ENCODE measurements at places on chromosomes 11 and 22.

DNA sequence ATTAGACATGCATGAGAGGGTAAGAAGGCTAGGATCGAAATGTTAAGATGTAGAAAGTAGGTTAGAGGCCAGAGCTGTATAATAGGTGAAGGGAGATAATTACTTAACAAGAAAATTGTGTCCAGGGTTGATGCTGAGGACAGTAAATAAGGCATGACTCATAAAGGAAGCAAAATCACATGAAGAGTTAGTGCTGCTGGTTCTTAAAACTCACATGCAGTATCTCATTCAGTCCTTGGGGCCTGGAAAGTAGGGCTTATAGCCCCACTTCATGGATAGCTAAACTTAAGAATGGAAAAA, 130.2 kb downstream of the NCAM1 start:
- no peak for DNase-seq

DNA sequence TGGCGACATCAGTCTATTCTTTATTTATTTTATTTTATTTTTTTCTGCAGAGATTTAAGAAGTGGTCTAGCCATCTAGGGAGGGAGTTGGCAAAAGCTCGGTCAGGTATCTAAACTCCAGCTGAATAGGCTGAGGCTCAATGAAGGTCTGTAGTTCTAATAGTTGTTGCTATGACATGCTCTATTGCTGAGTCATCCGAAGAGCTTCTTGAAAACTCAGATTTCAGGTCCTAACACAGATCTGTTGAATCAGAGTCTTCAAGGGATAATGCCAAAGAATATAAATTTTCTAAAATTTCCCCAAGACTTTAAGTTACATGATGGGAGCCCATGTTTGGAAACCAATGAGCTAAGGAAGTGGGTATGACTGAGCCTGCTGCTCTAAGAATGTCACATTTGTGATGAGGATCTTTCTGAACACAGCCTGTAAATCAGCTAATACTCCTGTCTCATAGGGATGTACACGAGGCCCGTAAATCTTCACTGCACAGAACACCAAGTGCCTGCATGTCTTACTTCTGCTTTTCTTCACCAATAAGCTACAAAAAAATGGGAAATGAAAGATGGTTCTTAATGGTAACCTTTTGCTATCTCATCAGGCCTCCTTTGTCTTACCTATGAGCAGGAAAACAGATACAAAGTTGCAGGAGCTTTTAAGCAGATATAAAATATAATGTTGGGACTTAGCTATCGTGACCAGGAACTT, 901.4 kb upstream of the API5 start:
- DNase-seq, result no peak

DNA sequence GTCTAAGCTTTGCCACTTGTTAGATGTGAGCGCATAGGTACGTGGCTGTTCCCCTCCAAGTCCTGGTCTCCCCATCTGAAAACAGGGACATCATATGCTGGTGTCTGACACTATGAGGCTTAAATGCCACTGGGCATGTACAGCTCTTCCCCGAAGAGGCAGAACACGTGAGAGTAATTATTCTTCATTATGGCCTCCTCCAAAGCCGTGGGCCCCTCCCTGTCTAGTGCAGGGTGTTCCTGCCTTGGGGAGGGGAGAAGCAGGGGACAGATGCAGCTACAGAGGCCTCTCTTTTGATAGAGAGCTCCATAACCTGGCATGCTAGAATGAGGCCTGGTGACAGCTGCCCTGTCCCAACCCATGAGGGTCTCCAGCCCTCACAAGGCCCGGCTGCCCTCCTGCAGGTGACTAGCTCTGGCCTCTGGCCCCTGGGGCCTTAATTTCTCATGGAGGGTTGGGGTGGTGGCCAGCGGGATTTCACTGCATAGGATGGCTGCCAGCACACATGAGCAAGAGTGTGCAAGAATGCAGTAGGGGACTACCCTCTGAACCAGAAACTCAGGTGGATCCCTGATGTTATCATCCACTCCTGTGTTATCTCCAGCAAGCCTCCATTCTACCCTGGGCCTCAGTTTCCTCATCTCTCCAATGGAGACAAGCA, 334.6 kb downstream of the MN1 start:
- DNase-seq, result no peak

- no peak for DNase-seq
Observed at GRCh38 chr11:81569999-81570398, 1163.7 kb downstream of the FAM181B start.

DNA sequence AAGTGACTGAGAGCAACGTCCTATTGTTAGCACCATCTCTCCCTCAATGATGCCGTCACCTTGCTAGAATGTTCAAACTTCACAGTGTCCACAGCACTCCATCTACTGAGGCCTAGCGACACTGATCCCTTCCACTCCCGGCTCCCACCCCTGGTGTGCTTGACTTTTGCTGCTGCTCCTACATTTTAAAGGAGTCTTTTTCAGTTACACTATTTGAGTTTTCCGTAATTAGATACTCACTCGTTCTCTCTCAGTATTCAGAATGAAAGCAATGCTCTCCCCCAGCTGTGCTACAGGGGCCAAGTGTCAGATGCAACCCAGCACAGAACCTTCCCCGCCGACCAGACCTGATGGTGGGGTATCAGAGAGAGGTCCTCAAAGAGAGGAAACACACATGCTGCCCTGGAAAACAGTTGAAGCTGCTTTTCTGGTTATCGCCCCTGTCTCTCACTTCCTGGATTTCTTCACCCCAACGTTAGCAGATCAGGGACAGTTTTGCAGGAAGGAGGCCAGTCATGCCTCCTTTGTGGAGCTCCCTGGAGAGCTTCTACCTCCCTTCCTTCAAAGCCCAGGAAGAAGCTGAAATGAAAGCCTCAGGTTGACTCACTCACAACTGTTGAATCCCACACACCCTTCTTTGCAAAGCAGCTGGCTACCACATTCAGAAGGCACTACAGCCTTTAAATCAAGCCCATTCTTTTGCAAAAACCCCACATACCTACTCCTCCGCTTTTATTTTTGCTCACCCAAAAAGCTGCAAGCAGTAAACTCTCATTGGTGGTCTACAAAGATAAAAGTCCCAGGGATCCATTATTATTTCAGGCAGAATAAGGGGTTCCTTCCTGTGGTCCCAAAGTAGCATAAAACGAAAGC, 23.5 kb downstream of the LARGE1 start:
- DNase-seq, result no peak

DNA sequence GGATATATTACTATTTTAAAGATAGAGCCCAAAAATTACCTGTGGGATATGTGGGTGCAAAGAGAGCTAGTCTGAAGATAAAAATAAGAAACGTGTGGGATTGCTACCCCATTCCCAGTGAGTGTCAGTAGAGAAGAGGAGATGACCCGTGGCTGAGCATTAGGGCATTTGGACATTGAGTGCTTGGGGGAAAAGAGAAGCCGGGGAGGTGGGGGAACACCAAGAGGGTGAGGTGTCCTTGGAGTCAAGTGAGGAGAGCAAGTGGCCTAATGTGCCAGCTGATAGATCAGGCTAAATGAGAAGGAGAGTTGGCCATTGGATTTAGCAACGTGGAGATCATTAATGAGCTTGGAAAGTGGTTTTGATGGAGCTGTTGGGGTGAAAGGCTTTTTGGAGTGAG, 1.2 kb downstream of the POLR2F start:
- DNase-seq, result no peak

GRCh38 chr22:19652316-19652715, 62.0 kb upstream of the SEPTIN5 start:
- DNase-seq, result no peak

DNA sequence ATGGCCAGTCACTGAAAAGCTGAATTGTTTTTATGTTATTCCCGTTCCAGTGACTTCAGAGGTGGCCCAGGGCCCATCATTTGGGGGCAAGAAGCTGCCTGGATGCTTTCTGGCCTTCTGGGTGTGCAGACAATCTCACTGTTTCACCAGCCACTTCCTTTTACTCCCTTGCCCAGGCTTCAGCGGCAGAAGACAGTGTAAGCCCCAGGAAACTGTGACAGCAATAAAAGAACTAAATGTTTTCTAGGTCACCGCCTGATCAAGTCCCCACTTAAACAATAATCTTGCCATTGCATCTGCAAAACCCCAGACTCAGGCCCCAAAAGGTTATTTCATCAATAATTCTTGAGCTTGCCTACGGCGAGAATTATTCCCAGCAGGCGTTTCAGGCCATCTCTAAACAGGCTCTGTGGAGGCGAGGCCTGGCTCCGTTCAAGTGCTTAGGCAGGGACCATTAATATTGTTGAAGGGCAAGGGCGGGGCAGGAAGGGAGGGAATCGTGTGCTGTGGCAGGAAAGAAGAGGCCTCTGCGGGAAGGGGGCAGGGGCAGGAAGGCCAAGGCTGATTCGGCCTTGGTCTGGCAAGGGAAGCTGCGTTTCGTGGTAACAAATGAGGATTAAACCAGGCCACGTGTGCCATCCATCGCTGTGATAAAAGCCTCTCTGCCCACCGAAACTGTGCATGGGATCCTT, 252.3 kb downstream of the KIRREL3 start:
- no peak for DNase-seq

- no peak for DNase-seq
Observed at GRCh38 chr11:110921742-110922521, 209.7 kb upstream of the ARHGAP20 start.

GRCh38 chr11:69035946-69036340, 12.8 kb upstream of the TPCN2 start:
- DNase-seq, result no peak

DNA sequence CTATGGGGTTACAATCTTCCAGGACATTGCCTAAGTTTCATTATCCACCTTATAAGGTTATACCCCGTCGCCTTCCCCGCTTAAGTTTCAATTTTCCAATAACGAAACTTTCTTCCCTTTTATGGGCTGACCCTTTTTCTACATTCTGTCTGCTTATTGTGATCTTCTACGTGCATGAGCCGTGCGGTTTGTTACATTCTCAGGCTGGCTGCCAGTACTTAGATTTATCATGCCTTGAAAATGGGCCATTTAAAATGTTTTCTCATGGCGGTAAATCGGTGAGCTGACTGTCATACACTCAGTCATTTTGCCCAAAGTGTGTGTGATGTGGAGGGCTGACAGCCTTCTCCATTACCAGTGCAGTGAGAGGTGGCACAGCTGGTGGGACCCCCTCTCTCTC, 23.3 kb downstream of the DGCR6L start:
- DNase-seq, result no peak

DNA sequence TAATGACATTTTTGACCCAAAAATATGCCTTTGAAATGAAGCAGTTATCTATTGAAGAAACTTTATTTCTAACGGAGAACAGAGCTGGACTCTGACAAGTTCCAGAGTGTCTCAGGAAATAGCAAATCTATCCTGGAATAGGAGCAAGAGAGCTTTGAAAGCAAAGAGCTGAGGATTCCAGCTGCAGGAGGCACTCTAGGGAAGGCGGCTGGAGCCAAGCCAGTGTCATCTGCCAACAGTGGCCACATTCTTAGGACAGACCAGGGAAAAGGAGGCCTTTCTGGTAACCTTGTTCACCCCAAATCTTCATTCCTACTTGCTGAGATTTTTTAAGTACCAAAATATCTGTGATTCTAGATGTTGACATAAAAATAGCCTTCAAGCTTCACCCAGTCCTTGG, 493.5 kb upstream of the B3GAT1 start:
- DNase-seq, result no peak

DNA sequence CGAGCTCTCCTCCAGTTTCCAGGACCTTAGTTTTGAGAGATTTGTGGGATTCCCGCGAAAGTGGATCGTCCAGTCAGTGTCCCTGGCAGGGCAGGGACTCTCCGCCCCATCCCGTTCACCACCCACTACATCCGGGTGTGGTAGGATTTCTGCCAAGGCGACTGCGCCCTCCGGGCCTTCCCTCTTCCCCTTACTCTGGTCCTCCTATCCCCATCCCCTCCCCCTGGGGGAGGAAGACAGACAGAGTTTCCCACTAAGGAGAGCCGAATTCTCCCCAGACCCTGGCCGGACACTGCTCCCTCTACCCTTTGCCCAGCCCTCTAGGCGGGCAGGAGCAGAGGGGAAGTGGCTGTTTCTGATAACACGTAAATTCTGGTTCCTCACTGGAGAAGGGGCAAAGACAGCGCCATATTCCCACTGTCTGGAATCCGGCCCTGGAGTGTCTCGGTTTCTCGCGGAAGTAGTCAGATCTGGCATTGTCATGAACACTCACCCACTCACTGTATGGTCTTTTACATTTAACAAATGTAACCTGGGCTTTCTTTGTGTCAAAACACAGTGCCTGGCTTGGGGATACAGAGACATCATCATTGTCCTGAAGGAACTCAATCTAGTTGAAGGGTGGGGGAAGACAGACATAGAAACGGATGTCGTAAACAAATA, 1.1 kb upstream of the NECTIN1 start:
- no peak for DNase-seq

DNA sequence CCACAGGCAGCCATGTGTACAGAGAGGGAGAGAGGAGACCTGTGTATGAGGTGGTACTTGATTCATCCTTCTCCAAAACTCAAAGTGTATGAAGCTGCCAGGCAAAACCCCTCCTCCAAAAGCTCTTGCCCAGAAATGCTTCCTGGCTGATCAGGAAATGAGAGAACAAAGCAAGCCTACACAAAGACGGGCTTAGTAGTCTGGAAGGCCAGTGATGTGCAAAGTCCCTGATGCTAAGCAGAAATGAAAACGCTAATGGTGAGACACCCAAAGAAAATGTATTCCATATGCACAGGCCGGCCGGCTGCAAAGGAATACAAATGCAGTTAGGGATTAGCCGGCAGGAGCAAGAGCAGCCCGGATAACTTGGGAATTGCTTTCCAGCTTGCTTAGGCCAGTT, 234.9 kb upstream of the CADM1 start:
- DNase-seq, result no peak

DNA sequence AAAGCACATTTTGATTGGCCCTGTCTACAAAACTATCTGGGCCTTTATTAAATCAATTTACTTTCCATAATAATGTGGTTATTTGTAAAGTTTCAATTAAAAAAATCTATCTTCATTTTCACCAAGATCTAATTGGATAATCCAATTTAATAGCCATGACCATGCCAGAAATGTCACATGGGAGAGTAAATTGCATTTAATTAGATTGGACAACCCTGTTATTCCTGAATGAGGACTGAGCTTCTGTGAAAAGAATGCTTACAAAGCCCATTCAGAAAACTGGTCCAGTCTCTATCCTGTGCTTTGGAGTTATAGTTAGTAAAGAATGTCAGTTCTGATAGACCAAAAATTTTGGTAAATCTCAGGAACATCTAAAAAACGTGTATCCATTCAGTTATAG, 541.9 kb upstream of the ANO5 start:
- DNase-seq, result no peak

- no peak for DNase-seq
Observed at GRCh38 chr11:4103269-4103668, 8.7 kb downstream of the RRM1 start.

- DNase-seq, result no peak
Observed at GRCh38 chr11:10599388-10600175, 31.1 kb upstream of the LYVE1 start.

- DNase-seq, result no peak
Observed at GRCh38 chr22:42217752-42218280, 52.6 kb downstream of the TCF20 start.
